ENCODE measurements at places on chromosomes 2 and 18. TPM values are rescaled to one million over a fixed set of nuclear protein-coding genes. Genes with fewer than 3 reads are reported as not detected.

Gene EML4
- 8.6 TPM for polyA plus RNA-seq

Gene PRKAG3
- not detected for polyA plus RNA-seq

Gene DNAJC5G
- polyA plus RNA-seq = not detected

Gene ODC1
- 171 TPM for polyA plus RNA-seq

Gene STARD6
- polyA plus RNA-seq = not detected

Gene MYCN
- 0.19 TPM for polyA plus RNA-seq

Gene YIPF4
- polyA plus RNA-seq = 19.1 TPM

Gene TXNDC9
- polyA plus RNA-seq = 47.4 TPM

Gene ANKRD53
- polyA plus RNA-seq = 0.18 TPM

Gene MERTK
- polyA plus RNA-seq = 0.02 TPM

Gene PLCL1
- polyA plus RNA-seq = not detected

Gene MPP4
- 0.31 TPM for polyA plus RNA-seq

Gene PARD6G
- polyA plus RNA-seq = 14.0 TPM

Gene DYNAP
- polyA plus RNA-seq = not detected

Gene FBXO41
- 2.6 TPM for polyA plus RNA-seq

Gene TMEM169
- polyA plus RNA-seq = 0.04 TPM

Gene EXOC6B
- polyA plus RNA-seq = 9.2 TPM

Gene SYT4
- polyA plus RNA-seq = not detected

Gene CHRND
- polyA plus RNA-seq = not detected

Gene RPRM
- polyA plus RNA-seq = not detected

Gene CHRNG
- not detected for polyA plus RNA-seq

Gene ANKRD12
- 4.1 TPM for polyA plus RNA-seq

Gene KLHL41
- polyA plus RNA-seq = 0.19 TPM

Gene G6PC2
- polyA plus RNA-seq = not detected

Gene INHBB
- not detected for polyA plus RNA-seq

Gene MRO
- not detected for polyA plus RNA-seq

Gene CDCA7
- polyA plus RNA-seq = 28.1 TPM

Gene PDCD1
- not detected for polyA plus RNA-seq

Gene B3GNT7
- 0.07 TPM for polyA plus RNA-seq

Gene DES
- 0.03 TPM for polyA plus RNA-seq

Gene SERPINB13
- 2.7 TPM for polyA plus RNA-seq

Gene PTPRN
- not detected for polyA plus RNA-seq

Gene MYO3B
- polyA plus RNA-seq = 0.75 TPM

Gene NEB
- polyA plus RNA-seq = not detected

All from foreskin keratinocyte (primary cell).